ENCODE measurements at places on chromosomes 2 and 18.
A peak's percentile ranks its signal among the peaks of the same experiment; 100 is the strongest.

GRCh38 chr18:26185267-26185666 lies 41.0 kb upstream of the TAF4B start:
- no peak for DNase-seq

- DNase-seq = no peak
Measured at GRCh38 chr2:67208887-67209500, 188.1 kb upstream of the ETAA1 start.

DNA sequence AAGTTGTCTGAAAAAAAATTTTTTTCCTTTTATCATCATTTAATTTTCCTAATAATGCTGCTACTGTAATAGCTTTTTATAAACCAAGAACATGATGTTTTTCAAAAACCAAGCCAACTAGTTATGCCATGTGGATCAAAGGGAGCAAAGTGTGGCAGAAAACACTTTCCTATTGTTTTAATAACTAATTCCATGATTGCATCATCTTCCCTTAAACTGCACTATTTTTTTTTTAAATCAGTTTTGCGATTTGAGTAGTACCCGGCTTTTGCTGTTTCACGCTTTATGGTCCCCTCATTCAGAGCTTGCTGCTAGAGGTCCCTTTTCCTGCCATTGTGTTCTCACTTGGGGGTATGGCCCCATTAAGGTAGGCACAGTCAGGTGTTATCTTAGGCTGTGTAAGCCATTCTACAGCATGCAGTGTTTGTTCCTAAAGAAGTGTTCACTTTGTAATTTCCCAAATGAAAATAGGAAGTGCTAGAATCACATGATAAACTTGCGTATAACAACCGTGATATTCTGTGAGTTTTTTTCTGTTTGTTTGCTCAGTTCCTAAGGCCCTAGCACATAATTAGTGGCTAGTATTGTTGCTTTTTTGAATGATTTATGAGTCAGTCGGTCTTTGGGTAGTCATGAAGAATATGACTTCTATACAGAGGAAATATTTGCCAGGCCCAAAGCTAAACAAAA lies 225.8 kb downstream of the PTGR3 start:
- no peak for DNase-seq

DNA sequence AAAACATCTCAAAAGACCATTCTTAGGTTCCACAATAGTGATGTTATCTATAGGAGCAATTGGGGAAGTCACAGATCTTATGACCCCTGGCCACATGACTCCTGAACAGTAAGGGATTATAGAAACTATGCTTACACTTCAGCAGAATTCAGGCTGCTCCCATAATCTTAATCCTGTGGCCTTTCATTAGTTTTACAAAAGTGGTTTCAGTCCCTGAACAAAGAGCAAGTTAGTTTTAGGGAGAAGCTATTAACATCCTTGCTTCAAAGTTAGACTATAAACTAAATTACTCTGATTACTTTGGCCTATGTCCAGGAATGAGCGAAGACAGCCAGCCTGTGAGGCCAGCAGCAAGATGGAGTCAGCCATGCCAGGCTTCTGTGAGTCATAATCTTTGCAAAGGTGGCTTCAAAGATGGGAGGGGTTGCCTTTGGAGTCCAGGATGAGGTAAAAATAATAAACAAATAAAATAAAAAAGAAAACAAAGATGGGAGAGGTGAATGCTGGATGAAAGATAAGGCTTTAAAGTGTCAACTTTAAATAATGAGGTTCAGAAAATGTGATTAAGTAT lies 168.7 kb upstream of the NDUFV2 start:
- DNase-seq = peak; percentile 45

Data from left kidney (tissue), 8 donors.